ENCODE measurements at places on chromosomes 7 and 10.

GRCh38 chr10:21530641-21531040 is 3.4 kb upstream of the MLLT10 start:
- DNase-seq: no peak

- DNase-seq: no peak
Observed at GRCh38 chr7:7682861-7683260, 35.5 kb downstream of the RPA3 start.

DNA sequence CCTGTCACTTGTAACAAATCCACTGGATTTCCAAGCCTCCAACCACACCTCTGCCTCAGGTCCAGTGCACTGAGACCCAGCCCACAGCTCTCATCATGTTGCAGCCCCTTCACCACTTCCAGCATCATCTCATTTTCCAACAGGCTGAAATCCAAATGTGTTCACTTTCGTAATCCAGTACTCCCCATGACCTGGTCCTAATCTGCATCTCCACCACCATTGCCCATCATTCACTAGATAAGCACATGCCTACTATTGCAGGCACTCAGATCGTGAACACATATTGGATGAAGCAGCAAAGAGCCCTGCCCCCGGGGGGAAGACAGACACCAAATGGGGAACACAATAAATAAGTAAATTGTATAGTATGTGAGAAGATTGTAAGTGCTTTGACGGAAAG is 76.1 kb upstream of the INSIG1 start:
- no peak for DNase-seq

GRCh38 chr7:17462131-17462631 is 163.7 kb downstream of the AHR start:
- DNase-seq: no peak

GRCh38 chr7:47303695-47304453 is 278.0 kb downstream of the TNS3 start:
- no peak for DNase-seq

DNA sequence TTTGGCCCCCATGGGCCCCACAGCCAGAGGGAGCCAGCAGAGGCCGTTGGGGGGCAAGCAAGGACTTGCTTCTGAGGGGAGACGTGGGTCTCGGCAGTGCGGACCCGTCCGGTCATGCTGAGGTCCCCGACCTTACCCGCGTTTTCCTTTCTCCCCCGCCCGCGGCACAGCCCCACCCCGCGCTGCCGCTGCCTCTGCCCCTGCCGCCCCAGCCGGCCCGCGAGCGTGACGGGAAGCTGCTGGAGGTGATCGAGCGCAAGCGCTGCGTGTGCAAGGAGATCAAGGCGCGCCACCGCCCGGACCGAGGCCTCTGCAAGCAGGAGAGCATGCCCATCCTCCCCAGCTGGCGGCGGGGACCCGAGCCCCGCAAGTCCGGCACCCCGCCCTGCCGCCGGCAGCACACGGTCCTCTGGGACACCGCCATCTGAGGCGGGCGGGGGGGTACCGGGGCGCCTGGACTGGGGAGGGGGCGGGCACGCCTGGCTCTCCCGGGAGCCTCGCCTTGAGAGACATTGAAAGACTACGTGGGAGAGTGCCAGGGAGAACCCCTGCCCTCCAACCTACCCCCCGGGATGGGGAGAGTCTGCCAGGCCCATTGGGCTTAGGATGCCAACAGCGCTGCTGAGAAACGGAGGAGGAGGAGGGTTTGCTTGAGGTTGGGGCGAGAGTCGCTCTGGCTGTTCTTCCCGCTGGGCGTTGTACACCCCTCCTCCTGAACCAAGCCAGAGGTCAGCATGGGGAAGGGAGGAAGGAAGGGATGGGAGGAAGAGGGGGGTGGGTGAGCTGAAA is 9.9 kb downstream of the NYAP1 start:
- DNase-seq: peak; percentile 64

GRCh38 chr7:139999516-139999915 is 63.2 kb downstream of the PARP12 start:
- DNase-seq: no peak

DNA sequence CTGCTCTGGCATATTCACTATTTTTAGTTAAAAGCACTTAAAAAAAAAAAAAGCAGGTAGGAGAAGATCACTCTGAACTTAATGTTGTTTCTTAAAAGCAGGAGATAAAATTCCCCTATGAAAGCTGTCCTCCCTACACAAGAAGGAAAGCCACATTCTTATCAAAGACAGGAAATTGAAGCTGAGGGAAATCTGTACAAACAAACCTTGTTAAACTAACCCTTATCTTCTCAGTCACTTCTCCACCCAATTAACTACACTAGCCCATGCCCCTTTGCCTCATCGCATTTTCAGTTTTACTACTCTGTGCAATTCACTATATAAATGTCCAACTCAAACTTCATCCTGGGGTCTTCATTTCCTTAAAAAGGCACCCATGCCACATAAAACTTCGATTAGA is 2.7 kb upstream of the CDCA7L start:
- no peak for DNase-seq

DNA sequence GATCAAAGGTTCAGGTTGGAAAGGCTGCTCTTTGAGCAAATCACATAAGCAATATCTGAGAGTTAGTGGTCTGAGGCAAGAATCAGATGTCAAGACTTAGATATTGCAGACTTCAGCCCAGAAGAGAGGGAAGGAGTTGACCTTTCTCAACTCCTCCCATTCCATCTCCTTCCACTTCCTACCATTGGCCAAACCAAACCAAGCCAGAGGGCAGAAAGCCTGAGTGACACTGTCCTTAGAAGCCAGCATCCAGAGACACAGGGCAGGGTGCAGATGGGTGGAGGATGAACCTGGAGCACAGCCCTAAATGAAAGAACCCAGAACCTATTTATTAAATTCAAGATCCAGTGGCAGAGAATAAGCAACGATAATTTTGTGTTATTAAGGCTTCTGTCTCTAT is 180.5 kb downstream of the HIBADH start:
- DNase-seq: no peak

DNA sequence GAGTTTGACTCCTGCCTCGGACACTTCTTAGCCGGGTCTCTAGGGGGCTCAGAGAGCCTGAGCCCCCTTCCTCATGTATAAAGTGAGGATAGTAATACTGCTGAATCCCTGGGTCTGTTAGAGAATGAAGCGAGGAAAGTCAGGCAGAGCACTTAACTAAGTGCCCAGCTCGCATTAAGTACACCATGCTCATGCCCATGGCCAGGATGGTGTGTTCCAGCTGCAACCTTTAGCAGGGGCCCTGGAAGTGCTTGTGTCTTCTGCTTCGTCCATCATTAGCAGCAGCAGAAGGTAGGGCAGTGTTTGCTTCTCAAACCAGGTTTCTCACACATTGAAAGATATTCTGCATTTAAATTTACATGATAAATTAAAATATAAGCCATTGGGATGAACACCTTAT is 27.3 kb upstream of the WDFY4 start:
- no peak for DNase-seq

DNA sequence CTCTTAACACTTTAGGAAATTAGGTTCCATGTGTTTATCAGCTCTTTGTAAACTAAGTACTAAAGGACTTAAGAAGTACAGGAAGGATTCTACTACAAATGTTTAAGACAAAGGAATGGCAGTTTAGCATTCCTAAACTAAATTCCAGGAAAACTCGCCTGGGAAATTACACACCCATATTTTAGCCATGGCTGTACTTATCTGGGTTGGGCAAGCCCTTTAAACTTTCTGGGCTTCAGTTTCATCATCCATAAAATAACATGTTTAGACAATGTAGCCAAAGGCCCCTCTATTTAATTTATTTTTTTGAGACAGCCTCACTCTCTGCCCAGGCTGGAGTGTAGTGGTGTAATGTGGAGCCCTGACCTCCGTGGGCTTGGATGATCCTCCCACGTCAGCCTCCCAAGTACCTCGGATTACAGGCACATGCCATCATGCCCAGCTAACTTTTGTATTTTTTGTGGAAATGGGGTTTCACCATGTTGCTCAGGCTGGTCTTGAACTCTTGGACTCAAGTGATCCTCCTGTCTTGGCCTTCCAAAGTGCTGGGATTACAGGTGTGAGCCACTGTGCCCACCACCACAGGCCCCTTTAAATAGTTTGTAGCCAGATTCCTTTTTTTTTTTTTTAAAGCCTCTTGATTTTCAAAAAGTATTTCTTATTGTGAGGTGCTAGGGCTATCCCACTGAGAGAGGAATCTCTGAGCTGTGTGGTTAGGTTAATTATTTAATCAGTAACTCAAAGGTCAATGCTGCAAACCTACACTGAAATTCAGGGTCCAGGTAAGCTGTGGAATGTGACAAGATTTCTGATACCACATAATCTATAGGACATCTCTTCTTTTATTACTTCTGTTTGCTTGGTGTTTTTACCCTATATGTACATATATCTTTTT is 32.1 kb downstream of the TMEM60 start:
- DNase-seq: peak; percentile 13

DNA sequence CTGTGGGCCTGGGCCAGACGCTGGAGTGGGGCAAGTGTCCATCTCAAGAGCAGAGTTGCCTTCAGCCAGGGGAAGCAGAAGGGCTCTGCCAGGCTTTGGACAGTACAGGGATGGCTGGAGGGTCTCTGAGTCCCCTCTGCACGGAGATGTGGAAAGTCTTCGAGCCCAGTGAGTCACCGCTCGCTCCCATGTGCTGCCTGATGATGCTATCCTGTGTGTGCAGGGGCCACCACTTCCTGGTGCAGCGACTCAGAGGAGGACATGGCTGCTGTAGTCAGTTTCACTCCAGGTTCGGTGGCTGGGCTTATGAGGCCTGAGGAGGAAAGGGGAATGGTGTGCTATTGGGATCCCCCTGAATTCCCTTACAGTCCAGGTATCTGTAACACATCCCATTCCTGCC is 6.0 kb downstream of the ADCYAP1R1 start:
- DNase-seq: no peak

GRCh38 chr10:104612571-104613205 is 28.4 kb upstream of the SORCS3 start:
- DNase-seq: no peak

DNA sequence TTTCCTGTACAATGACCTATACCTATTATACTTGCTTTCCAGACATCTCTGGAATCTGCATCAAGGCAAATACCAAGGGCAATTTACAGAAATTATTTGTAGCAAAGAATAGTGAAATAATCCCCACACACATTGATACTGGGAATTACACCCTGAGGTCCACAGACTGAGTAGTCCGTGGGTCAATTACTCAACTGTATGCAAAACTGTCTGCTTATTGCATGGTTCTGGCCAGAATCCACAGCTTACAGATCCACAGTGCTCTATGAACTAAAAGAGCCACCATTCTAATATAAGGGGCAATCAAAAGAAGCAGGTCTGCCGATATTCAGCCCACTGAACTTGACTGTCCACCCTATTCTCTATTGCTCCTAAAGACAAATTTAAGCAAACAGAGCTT is 5.7 kb downstream of the CHCHD3 start:
- DNase-seq: no peak

DNA sequence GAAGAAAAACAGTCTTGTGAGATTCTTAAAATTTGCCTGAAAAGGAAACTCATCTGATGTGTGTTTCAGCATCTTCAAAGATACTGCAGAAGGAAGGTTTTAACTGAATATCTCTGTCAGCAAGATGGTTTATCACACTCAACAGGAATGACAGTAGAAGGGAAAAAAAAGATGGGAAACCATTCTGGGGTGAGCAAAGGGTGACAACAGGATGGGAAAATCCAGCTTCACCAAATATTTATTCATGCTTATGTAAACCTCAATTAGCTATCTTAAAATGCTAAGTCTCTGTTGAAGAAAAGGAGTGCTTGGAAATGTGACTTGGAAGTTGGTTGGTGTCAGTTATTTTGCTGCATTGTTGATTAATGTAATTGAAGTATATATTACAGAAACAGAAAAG is 82.2 kb downstream of the FZD1 start:
- DNase-seq: no peak

Measured in hepatocyte (in vitro differentiated cells).